ENCODE measurements at places on chromosomes 5 and 9.

GRCh38 chr9:97759581-97760288, 62.6 kb upstream of the XPA start:
- DNase-seq: no peak

DNA sequence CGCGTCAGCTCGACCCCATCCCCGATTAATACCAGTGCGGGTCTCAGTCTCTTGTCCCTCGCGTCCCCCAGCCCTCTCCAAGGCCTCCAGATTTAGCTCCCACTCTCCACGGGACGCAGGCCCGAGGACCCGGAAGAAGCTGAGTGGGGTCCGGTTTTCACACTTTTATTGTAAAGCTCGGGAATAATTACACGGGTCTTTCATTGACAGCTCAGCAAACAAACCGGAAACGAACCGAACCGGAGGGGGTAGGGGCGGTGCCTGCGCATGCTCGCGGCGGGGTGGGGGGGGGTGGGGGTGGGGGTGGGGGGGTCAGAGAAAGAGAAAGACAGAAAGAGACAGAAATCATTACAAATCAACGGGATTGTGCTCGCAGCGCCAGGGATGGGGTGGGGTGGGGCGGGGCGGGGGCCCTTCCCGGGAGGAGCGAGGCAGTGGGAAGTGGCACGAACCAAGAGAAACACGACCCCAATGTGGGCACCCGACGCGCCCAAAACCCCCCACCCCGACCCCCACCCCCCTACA, 27.9 kb downstream of the PCDH1 start:
- DNase-seq: peak; percentile 65

DNA sequence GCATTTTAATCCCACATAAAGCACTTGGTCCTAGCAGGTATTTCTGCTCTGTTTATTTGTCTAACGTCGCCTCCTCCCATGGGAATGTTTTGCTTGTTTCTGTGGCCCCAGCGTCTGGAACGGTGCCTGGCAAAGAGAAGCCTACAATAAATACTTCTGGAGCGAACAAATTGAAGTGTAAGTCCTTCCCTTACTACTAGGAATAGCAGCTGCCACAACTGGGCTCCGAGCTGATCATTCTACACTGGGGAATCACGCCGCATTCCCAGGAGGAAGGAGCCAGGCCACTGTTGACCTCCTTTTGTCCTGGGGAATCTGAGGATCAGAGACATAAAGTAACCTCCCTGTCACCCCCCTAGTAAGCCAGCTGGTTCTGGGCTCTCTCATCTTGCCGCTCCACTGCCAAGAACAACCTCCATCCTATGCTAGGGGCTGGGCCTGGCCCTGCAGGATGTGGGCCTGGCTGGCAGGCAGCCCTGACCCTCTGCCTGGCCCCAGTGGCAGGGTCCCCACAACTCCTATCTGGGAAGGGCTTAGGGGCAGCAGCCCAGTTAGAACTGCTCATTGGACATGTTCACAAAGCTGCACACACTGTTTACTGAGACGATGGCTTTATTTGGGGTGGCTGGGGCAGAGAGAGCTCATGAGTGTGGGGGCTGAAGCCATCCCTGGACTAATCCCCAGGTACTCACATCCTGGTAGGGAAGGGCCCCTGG, 82.8 kb downstream of the GTF3C4 start:
- DNase-seq: no peak

DNA sequence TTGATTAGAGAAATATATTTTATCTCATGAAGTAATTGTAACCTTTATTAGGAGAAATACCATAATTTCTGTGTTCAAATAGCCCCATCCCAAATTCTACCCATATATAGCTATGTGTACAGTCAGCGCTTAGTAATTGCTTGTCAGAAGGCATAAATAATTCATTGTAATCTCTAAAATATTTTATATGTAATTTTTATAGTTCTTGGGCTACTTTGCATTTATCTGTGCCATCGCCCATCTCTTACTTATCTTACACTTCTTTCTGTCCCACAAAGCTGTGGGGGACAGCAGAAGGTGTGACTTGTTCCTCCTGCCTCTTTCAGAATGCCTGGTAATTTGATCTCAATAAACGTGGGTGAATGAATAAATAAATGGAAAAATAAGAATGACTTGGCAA, 5.5 kb downstream of the ADAMTSL1 start:
- no peak for DNase-seq

All from COLO829 (cell line).